ENCODE measurements at places on chromosomes 13 and 19. TPM values are rescaled to one million over a fixed set of nuclear protein-coding genes. Genes with fewer than 3 reads are reported as not detected.
A peak's percentile ranks its signal among the peaks of the same experiment; 100 is the strongest.

DNA sequence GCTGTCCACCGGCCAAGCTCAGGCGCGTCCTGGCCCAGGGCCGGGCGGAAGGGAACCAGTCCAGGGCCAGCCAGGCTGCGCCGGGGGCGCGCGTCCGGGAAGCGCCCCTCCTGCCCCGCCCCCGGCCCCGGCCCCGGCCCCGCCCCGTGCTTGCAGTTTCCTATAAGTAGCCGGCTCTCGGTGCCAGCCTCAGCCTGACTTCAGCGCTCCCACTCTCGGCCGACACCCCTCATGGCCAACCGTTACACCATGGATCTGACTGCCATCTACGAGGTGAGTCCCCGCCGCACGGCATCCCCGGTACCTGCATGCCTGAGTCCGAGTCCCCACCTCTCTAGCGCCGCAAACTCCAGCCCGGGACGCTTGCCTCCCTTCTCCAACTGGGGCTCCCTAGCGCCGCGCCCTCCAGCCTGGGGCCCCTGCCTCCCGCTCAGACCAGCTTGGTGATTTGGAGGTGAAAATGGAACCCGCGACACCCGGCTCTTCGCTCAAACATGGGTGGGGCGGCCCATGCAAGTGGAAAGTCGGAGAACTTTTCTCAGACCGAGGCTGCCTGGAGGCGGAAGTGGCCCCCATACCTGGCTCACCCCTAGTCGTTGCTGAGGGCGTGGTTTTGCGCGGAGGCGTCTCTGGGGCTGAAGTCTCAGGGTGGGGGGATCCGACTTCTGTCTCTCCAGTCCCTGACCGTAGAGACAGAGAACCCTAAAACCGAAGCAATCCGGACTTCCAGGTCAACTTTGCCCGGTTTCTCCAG lies at the start of gene ZFP36:
Gene ZFP36 (plus strand): TSS at position 192 of the 754 bp plus-strand sequence. CDS start 58 bp downstream, at position 250.
- H3K27me3 ChIP-seq, result no peaks in the 10 kb centered on the region
- DNase-seq, result peak; percentile 70
- H3K4me3 ChIP-seq, result peak within 1 kb of the TSS; percentile 97
- H3K4me1 ChIP-seq, result peaks cover 56% of the 10 kb centered on the region
- H3K36me3 ChIP-seq, result 0 out of 3 replicates have a peak, but pooled peaks cover 3% of the 10 kb centered on the region

The SCN1B gene
- 2.7 TPM for total RNA-seq

The MEF2B gene
- total RNA-seq, result 0.44 TPM

DNA sequence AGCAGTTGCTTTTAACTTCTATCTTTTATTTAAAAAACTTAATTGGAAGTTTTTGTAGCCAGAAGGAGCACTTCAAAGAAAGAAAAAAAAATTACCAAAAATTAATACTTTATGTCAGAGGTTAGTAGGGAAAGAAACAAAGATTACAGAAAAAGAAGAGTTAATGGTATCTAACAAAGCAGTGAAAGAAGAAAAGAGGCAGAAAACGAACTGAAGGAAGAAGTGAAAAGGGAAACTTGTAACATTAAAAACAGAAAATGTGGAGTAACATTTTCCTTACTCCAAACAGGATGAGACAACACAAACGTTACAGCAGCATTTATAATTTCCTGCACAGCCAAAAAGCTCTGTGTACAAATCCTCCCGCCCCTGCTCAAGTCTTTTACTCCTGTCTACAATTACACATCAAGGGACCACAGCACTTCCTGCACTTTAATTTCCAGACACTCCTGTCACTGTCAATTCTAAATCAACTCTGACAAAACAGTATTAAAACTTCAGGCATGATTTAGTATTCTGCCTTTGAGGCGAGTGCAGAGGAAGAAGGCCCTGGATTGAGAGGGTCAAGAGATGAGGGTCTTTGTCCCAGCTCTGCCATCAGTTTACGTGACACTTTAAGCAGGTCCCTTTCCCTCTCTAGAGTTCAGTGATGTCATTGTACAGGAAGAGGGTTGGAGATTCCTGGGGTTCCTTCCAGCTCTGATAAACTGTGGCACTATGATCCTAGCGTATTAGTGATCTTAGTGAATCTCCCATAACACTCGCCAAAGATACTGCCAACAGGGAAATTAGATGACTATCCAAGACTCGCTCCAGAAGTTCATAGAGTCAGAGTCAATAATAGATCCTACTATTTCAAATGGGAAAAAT lies 53.2 kb upstream of the LSM14A start:
- H3K36me3 ChIP-seq, result no peaks in the 10 kb centered on the region
- no peak overlapping the region for H3K27ac ChIP-seq
- no peaks in the 10 kb centered on the region for H3K4me1 ChIP-seq
- H3K27me3 ChIP-seq, result no peaks in the 10 kb centered on the region

The GGN gene
- total RNA-seq, result not detected

GRCh38 chr13:25172303-25172630 lies 179 bp upstream of the AMER2 start:
- H3K27me3 ChIP-seq, result peaks cover 5% of the 10 kb centered on the region
- no peak overlapping the region for H3K4me3 ChIP-seq
- no peak overlapping the region for H3K27ac ChIP-seq
- H3K36me3 ChIP-seq, result no peaks in the 10 kb centered on the region

The GET3 gene
- total RNA-seq, result 57.7 TPM

GRCh38 chr19:42124386-42124901 lies 7.8 kb downstream of the POU2F2 start:
- H3K4me3 ChIP-seq, result no peak overlapping the region
- no peak for DNase-seq
- H3K27ac ChIP-seq, result no peak overlapping the region
- H3K27me3 ChIP-seq, result peaks cover 33% of the 10 kb centered on the region
- H3K36me3 ChIP-seq, result no peaks in the 10 kb centered on the region

DNA sequence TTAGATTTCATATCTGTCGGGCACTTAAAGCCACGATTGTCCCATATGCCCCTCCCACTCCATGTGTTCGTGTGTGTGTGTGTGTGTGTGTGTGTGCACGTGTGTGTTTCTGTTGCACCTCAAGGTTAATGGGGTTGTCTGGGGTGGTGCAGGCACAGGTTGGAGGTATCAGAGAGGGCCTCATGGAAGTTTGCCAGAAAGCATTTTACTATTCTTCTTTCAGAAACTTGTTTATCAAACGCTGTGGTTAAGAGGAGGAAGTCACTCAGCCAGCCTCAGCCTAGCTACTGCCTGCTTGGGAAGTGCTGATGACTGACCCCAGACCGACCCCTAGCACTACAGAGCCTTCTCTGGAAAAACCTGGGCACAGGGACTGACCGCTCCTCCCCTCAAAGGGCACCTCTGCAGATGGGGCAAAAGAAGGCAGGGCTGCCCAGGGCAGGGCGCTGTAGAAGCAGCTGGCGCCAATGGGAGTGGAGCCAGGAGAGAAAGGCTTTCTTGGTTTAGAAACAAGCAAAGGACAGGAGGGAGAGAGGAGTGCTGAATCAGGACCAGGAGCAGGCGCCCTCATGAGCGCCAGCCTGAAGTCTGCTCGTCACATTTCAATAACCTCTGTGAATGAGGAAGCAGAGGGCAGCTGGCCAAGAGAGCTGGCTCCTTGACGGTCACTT lies 3.9 kb downstream of the SIAH3 start:
- no peak for DNase-seq
- H3K36me3 ChIP-seq, result no peaks in the 10 kb centered on the region
- H3K4me1 ChIP-seq, result no peaks in the 10 kb centered on the region
- H3K27ac ChIP-seq, result no peak overlapping the region
- no peak overlapping the region for H3K4me3 ChIP-seq
- peaks cover 75% of the 10 kb centered on the region for H3K27me3 ChIP-seq

Measured in HepG2 (cell line).